ENCODE measurements at places on chromosomes 7 and 10.

DNA sequence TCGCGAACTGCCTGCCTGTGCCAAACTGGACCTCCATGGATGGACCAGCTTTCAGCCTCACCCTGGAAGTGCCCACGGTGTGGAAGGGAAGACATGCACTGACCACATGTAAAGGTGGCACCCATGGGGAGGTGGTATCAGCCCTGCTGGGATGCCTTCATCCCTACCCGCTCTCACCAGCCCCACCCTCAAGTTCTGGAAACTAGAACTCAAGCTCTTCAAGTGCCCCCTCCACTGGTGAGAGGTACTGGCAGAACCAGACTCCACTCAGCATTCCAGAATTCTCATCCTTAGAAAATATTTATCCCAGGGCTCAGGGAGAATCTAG, 5.9 kb downstream of the ZNF488 start:
- DNase-seq: no peak

DNA sequence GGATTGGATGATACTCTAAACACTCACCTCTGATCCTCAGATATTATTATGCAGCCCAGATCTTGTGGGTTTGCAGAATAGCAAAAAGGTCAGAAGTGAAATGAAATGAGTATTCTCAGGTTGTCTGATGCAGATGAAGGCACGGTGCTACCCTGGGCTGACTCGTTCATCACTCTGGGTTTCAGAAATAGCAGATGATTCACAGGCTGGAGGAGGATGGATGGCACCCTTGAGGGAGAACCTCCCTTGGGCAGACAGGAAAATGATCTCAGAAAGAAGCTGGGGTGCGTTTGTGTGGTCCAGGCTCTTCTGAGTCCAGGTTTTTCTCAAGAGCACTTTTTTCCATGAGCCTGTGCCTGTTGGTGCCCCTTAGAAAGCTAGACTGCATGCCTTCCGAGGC, 515.8 kb upstream of the MKI67 start:
- no peak for DNase-seq

DNA sequence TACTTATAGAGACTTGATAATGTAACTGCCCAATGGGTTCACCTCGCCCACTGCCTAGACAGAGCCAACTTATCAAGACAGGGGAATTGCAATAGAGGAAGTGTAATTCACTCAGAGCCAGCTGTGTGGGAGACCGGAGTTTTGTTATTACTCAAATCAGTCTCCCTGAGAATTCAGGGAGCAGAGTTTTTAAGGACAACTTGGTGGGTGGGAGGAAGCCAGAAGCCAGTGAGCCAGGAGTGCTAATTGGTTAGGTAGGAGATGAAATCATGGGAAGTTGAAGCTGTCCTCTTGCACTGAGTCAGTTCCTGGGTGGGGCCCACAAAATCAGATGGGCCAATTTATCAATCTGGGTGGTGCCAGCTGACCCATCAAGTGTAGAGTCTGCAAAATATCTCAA, 20.1 kb upstream of the C7orf33 start:
- no peak for DNase-seq

DNA sequence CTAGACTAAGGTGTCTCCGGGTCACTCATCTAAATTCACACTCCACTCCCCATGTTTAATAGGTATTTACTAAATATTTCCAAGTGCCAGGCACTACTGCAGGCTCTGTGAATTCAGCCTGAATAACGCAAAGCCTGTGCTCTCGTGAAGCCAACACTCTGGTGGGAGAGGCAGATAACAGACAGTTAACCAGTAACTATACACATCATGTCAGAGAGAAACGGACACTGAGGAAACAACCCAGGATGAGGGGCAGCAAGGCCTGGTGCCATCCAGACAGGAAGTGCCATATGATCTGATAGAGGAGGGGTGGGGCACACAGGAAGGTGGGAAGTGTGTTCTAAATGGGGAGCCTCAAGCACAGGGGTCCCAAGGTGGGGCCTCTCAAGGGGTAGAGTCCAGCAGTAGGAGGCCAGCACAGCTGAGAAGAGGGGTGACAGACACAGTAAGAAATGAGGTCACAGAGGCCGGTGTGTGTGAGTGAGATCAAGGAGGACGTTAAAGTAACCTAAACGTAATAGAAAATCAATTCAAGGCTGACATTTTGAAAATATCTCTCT, 85.3 kb downstream of the LARP4B start:
- DNase-seq: no peak

DNA sequence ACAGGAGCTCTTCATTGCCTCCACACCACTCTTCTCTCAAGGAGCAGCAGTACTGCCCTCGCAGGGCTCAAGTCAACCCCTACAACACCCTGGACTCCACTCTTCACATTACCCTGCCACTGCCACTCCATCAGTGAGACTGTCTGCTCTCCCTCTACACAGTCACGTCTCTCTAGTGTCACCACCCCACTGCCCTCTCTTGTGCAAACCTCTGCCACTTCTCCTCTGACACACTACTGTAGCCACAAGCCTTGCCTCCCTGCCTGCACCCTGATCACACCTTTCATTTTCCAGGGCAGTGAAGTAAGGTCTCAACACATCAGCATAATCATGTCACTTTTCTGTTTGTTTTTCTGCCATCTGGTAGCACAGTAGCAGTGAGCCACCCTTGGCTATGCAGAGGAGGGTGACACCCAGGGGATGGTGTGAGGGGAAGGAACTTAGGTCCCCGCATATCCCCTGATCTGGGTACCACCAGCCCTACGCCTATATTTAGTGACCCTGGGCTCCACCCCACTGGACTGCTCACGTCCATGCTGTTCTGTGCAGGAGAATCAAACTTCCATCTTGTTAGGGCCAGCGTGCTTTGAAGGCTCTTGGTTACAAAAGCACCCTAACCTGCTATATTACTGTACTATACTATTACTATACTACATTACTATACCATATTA, 1.6 kb downstream of the C10orf143 start:
- no peak for DNase-seq

GRCh38 chr10:129500617-129501339, 33.7 kb downstream of the MGMT start:
- DNase-seq: no peak

- no peak for DNase-seq
Measured at GRCh38 chr10:17381502-17382142, 72.8 kb downstream of the ST8SIA6 start.

GRCh38 chr10:72956001-72956400, 1.4 kb upstream of the PLA2G12B start:
- DNase-seq: no peak

GRCh38 chr10:59177031-59177797, 771 bp downstream of the PHYHIPL start:
- DNase-seq: no peak

- DNase-seq: no peak
Measured at GRCh38 chr10:86786368-86786767, 29.9 kb downstream of the BMPR1A start.

DNA sequence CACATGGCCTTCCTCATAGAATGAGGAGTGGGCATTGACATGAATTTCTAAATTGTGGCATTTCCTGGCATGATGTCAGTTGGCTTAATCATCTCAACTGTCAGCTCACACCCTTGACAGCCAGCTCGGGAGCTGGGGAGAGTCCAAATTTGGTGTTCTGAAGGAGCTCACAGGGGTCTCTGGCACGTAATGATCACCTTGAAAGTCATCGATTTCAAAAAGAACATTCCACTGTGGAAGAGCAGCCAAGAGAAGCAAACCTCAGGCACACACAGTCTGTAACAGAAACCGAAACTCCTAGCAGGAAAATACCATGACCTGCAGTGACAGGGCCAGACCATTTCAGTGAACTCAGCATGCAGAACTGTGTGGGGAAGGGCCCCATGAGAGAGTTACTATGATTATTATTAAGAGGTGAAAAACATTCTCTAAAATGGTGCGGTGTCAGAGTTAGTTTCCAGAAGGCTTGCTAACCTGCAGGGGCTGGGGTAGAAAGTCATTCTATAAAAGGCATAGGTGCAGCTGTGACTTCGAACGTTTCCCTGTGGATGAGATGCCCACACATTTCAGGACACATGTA, 26.4 kb upstream of the KLF6 start:
- no peak for DNase-seq

DNA sequence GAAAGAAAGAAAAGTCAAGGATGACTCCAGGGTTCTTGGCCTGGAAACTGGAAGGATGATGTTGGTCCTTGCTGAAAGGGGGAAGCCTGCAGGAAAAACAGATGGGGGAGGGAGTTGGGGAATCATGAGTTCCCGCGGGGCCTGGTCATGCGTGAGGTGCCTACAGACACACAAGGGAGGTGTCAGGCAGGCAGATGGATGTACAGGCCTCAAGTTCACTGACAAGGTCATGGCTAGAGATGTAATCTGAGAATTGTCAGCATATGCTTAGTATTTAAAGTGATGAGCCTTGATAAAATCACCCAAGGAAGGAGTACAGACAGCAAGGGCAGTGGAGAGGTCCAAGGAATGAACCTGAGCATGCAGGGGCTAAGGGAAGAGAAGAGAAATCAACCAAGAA, 46.8 kb downstream of the DLG5 start:
- DNase-seq: no peak

DNA sequence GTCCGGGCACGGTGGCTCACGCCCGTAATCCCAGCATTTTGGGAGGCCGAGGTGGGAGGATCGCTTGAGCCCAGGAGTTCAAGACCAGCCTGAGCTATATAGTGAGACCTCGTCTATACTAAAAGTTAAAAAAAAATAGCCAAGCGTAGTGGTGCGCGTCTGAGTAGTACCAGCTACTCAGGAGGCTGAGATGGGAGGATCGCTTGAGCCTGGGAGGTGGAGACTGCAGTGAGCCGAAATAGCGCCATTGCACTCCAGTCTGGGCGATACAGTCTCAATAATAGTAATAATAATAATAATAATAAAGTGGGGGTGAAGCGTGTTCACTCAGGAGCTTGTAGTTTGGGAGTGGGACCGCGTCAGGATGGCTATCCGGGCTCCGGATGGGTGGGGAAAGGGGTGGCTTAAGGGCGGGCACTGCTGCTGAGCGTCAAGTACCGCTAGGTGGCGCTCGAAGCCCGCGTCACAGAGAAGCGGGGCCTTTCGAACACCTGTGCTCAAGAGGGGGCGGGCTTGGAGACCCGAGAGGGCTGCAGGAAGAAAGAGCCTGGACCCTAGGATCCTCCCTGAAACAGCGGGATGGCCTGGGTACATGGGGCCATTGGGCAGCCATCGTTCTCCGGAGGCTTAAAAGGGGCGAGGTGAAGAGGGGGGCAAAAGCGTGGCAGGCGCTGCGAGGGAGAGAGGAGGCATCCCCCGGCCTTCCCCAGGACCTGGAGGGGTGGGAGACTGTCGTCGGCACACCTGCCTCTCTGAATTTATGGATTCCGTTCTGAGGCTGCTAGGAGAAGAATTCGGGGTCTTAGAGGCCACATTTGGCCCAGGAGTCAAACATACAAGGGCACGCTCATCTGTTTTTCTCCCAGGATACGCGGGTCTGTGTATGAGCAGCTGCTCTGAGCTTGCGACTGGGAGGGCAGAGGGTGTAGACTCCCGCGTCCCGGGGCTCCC, 14.5 kb downstream of the LBX1 start:
- DNase-seq: no peak

DNA sequence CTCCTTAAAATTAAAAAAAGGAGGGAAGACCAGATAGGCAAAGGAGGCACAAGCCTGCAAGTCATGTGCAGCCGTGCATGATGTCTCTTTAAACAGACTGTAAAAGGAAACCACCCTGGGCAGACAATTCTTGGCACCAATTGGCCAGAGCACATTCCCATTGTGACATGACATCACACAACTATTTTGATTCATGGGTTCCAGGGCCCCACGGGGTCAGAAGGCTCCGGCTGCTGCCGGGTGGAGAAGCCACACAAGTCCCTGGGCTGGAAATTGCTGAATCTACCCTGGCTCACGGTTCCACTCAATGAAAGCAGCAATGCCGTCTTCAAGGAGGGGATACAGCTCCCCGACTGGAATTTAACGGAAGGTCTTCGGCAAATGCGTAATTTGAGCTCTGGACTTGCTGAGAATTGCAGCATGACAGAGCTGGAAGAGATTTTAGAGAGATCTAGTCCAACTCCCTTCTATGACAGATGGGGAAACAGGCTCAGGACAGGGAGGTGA, 140.5 kb downstream of the PRKAG2 start:
- no peak for DNase-seq

- DNase-seq: no peak
Measured at GRCh38 chr10:16907687-16908086, 90.5 kb upstream of the RSU1 start.

GRCh38 chr7:74344786-74345185, 55.6 kb downstream of the CLIP2 start:
- no peak for DNase-seq

DNA sequence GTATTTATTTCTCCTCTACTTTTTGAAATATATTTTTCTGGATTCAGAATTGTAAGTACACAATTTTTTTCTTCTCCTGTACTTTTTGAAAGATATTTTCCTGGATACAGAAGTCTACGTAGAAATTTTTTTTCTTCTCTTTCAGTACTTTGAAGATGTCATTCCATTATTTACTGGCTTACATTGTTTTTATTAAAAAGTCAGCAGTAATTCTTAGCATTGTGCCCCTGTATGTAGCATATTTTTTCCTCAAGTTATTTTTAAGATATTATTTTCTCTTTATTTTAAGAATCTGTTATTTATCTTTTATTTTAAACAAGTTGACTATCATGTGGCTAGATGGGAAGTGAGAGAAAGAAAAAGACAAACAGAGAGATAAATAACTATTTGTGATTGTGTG, 119.0 kb upstream of the NPSR1 start:
- DNase-seq: no peak

DNA sequence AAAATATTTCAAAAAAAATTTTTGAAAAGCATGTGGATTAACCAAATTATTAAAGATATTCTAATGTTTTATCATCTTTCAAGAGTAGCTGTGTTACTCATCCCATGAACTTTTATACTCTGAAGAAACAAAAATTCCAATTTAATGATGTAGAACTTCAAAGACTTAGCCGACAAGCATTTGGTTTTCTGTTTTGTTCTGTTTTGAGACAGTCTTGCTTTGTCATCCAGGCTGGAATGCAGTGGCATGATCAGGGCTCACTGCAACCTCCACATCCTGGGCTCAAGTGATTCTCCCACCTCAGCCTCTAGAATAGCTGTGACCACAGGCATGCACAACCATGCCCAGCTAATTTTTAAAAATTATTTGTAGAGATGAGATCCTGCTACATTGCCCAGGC, 17.8 kb upstream of the LCOR start:
- DNase-seq: no peak

- no peak for DNase-seq
Measured at GRCh38 chr10:43212043-43212721, 54.7 kb downstream of the RASGEF1A start.

DNA sequence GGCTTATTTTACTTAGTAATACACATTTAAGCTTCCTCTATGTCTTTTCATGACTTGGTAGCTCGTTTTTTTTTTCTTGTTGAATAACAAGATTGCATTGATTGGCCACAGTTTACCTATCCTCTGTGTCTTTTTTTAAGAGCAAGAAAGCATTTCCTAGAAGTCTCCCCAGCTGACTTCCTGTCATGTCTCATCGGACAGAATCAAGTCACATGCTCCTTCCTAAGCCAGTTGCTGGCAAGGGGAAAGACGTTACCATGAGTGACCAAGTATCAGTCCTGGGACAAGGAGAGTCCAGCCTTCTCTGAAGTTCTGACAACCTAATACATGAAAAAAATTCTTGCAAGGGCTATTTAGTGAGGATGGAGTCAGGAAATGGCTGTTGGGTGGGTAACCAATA, 24.9 kb upstream of the SFRP5 start:
- DNase-seq: no peak

All from esophagus squamous epithelium (tissue), 5 donors.